ENCODE measurements at places on chromosomes 6 and 20.
A peak's percentile ranks its signal among the peaks of the same experiment; 100 is the strongest.

GRCh38 chr6:156954816-156955215 lies 177.6 kb downstream of the ARID1B start:
- no peak for DNase-seq

GRCh38 chr20:43984587-43984986 lies 69.9 kb downstream of the TOX2 start:
- DNase-seq = no peak

- DNase-seq = no peak
Observed at GRCh38 chr6:5967594-5967993, 39.1 kb downstream of the NRN1 start.

GRCh38 chr6:127484212-127484863 lies 25.1 kb upstream of the KIAA0408 start:
- no peak for DNase-seq

- DNase-seq = no peak
Observed at GRCh38 chr20:39103732-39104131, 141.6 kb downstream of the DHX35 start.

- DNase-seq = no peak
Observed at GRCh38 chr6:122640366-122640765, 30.2 kb downstream of the PKIB start.

- no peak for DNase-seq
Observed at GRCh38 chr6:167306401-167306998, 15.4 kb downstream of the UNC93A start.

DNA sequence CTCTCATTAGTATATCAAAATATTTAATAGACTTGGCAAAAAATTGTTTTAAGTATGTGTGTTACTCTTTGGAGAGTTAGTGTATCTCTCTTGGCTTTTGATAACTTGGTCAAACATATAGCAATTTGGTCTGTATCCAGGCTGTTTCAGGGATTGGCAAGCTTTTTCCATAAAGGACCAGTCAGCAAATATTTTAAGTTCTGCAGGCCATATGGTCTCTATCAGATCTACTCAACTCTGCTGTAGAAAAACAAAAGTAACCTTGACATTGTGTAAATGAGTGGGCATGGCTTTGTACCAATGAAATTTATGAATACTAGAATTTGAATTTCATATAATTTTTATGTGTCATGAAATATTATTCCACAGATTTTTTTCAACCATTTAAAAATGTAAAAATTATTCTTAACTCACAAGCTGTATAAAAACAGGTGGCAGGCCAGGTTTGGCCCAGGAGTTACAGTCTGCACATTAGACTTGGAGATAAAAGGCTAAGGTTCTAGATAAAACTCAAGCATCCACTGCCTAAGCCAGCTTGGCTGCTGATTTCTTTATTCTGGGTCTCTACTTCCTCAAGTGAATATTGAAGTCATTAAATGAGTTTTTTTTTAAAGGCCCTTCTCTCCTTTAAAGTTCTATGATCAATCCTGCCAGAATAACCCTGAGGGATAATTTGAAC lies 13.7 kb downstream of the GSTA4 start:
- DNase-seq = no peak

DNA sequence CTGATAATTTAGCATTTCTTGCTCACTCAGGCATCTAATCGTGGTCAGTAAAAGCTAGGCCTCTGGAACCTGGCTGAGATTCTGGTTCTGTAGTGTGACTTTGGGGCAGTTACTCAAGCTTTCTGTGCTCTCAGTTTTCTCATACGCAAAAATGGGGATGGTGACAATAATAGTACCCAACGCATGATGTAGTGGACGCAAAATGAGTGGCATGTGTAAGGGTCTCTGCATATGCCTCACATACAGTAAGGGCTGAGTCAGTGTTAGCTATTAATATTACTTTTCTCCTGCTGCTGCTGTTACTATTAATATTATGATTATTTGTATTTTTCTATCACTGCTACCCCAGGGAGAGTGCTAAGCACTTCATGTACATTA lies 686 bp downstream of the GINS1 start:
- no peak for DNase-seq

DNA sequence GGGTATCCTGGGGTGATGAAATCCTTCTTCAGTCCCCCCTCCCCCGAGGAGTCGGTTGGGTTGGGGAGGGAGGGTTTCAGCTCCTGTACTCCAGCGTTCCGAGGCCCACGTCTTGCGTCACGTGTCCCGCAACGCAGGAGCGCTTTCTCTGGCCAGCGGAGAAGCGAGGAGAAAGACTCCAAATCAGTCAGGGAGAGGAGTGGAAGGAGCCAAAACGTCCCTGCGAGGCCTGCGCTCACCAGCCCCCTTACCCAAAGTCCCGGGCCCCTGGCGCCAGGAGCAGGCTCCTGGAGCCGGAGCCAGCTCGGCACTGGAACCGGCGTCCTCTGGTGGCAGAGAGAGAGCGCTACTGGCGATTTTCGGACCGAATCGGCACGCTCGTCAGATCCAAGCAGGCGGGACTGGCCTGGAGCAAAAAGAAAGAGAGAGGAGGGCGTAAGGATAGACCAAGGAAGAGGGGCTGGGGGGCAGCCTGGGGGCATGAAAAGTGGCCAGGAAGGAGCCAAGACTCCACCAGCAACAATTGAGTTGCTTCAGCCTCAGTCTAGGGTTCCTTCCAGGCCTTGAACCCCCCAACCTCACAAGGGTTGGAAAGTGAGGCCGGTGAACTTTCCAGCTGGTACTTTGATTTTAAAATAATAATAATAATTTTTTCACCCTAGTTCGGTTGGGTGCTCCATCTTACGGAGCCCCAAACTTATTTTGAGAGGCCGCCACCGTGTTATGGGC lies at the start of gene GNAS:
Gene GNAS (plus strand): TSS at position 174 of the 729 bp plus-strand sequence.
- DNase-seq = peak; percentile 34

DNA sequence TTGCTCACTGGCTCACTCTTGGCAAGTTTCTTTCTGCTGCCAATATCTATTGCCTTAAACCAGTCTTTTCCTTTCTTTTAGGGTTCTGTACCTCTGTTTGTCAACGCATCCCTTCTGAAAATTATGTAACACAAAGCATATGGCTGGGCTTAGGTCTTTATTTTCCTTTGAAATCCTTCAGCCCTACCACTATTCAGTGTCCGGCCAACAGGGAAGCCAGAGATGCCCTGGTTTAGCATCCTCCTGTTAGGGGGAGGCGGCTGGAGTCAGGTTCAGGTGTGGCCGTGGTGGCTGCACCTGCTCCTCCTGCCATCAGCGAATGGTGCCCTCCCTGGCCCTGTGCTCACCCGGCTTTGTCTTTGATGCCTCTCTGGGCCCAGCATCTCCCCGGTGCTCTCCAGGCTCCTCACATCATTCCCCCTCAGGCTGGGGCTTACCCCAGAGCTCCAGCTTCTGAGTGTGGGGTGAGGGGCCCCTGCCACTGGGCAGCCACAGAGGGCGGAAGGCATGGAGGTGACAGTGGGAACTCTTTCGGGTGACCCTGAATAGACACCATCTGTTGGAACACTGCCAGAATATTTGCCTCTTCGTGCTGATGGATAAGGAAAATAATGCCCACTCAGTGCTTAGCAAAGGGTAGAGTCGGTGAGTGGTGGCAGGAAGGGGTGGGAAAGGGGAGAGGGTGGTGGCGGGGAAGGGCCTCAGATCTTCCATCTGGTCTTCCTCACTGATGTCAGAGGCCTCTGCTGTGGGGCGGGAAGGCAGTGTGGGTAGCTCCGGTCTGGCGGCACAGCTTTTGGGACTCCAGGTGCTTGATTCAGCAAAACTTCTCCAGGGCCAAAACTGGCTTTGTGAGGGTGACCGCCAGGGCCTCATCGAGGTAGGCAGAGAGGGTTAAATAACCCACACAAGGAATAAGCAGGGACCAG lies 97.2 kb downstream of the DACT2 start:
- no peak for DNase-seq

DNA sequence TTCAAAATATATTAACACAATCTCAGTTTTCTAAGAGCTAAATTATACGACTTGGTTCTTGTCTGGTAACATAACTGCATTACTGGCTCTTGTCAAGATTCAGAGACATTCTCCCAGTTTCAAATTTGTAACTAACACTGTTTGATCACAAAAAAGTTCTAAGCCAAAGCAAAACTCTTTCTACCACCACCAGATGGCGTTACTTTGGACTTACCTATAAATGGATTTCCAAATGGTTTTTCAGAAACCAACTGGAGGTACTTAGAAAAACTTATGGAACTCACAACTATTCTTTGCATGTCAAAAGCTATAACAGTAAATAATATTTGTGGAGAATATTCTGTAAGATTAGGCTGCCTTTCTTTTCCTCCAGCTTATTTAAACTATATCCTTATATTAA lies 34.2 kb upstream of the GFRAL start:
- DNase-seq = peak; percentile 3

DNA sequence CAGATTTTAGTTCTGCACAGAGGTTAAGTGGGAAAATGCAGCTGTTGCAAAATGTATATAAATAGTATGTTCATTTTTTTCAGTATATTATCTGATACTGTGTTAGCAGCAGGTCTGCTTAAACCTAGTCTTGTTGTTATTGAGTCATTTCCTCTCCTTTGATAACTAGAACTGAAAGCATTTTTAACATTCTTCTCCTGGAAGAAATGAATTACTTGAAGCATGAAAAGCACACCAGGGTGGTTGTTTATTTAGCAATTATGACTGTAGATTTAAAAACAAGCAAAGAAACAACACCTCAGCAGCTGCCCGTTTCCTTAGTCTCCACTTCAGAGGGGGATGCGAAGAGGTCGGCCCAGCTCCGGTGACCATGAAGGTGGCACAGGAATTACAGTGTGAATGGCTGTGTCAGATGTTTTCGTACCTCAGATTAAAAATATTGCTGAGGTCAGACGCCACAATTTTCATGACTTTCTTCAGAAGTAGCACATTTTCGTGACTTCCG lies 53.5 kb downstream of the GOPC start:
- DNase-seq = no peak

GRCh38 chr6:5401845-5402738 lies 140.8 kb downstream of the FARS2 start:
- DNase-seq = peak; percentile 31

GRCh38 chr20:10357061-10357708 lies 76.8 kb downstream of the MKKS start:
- no peak for DNase-seq

DNA sequence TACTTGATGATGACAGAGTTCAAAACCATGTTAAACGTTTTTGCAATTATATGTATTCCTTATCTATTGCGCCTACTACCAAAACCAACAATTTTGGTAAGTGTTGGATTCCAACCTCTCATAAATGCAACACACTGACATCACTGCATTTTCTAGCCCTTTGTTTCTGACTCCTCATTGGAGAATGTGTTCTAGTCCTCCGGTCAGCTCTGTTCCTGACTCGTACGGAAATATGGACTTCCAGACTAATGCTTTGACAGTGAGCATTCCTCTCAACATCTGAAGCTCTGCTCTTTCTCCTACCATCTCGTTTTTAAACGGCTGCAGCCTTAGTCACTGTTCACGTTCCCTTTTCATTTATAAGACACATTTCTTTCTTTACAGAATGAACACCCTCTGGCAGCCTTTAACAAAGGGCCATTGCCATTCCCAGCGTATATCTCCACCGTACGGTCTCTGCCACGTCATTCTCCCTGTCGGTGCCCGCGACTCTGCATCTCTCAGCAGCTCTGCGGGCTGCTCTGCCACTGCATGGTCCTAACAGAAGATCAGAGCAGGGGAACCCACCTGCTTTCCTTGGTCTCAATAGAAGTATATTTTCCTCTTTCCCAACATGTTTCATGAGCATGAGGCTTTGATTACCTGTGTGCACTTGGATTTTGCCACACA lies 103.0 kb upstream of the SYNDIG1 start:
- DNase-seq = no peak

DNA sequence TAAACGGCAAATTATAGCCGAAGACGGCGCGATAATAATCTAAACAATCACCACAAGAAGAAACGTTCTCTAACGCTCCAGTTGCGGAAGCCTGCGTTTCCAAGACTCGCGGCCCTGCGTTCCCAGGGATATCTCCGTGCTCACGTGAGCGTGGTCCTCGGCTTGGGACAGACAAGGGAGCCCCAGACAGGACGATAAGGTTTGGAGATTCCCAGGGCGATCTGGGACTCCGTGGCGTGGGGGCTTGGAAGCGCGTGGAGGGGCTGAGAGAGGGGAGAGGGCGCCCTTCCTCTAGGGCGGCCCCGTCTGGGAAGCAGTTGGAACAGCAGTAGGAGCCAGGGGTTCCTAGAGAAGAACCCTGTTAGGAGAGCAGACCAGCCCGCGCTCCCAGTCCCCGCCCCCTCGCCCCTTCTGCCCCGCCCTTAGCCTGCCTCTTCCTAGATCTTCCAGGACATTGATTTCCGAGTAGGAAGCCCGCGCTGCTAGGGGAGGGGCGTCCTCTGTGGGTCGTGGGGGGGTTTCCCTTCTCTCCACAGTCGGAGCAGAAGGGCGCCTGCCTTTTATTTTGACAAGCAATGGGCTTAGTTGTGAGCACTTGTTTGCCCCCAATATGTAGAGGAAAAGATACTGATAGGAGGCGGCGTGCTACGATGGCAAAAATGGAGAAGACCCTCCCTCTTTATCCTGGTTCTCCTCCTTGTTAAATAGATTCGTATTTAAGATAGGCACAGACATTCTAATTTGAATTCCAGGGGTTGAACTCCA lies 10.6 kb downstream of the NRN1 start:
- DNase-seq = no peak

DNA sequence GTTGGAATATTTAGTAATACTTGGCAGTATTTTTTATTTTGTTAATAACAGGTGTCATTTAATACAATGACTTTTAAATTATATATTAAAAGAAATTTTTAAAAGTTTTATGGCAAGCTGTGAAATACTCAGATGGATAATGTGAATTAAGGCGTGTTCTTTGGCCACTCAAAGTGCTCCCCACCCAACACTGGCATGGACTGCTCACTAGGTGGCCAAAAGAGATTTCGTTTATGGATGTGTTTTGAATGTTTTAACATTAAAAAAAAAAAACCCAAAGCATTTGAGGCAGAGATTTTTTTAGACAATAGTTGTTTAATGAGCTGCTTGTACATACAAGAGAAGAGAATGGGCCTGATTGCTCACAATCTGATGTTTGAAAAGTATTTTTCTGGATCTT lies 86.5 kb downstream of the QKI start:
- DNase-seq = no peak

DNA sequence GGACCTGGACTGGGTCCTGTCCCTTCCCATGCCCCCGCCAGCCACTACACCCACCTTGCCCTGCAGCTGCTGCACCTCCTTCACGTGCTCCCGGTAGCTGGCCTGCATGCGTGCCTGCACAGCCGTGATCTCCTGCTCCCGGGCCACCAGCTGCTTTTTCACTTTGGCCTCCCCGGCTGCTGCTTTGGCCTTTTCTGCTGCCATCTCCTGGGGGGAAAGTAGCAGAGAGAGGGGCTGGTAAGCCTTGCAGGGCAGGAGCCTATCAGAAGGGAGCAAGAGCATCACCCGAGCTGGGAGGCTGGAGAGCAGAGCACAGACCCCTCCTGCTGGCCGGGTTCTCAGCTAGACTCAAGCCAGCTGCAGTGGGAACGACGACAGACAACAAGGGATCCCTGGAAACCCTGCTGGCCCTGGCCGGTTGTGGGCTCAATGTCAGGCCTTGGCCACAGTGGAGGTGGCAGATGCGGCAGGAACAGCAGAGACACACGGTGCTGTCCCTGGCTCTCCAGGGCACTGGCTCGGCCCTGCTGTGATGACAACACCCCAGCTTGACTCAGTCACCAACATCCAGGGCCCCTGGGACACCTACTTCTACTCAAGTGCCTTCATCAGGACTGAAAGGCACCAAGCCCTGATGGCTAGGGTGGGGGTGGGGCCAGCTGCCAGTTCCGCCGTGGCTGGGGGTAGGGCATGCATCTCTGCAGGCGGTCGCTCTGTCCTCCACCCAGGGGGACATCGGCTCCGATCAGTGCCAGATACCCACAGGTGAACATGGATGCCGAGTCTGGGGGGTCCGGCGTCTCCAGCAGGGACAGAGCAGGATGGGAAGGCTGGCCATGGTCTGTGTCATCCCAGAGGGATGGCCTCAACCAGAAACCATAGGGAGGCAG lies 45.3 kb downstream of the RRBP1 start:
- DNase-seq = peak; percentile 23

- DNase-seq = no peak
Observed at GRCh38 chr6:31723245-31723979, at the start of gene MPIG6B. Gene MPIG6B, plus strand, starts transcription at chr6:31723373. Its CDS starts 11 bp downstream, at chr6:31723384.

Data from NCI-H1694 treated with DMSO at 0.1 percent for 48 hours (cell line).